ENCODE measurements at places on chromosomes 7 and 10. TPM values are rescaled to one million over a fixed set of nuclear protein-coding genes. Genes with fewer than 3 reads are reported as not detected.

Gene SLC29A4
- total RNA-seq, result 2.7 TPM

Gene TRRAP
- 38.5 TPM for total RNA-seq

Gene SFMBT2
- 22.3 TPM for total RNA-seq

Gene ACSM6
- total RNA-seq, result not detected

Gene CPN1
- total RNA-seq, result not detected

Gene FRMD4A
- 64.8 TPM for total RNA-seq

Gene SHH
- 7.3 TPM for total RNA-seq

Gene FXYD4
- not detected for total RNA-seq

Gene ANAPC16
- total RNA-seq, result 113 TPM

- H3K27ac ChIP-seq, result no peak overlapping the region
- no peak for DNase-seq
- H3K4me3 ChIP-seq, result no peak overlapping the region
- H3K27me3 ChIP-seq, result no peaks in the 10 kb centered on the region
Measured at GRCh38 chr7:148754912-148755311, 56.2 kb downstream of the CUL1 start.

GRCh38 chr10:132726951-132727350 lies 59.0 kb downstream of the NKX6-2 start:
- H3K36me3 ChIP-seq, result peaks cover 31% of the 10 kb centered on the region
- no peaks in the 10 kb centered on the region for H3K27me3 ChIP-seq
- H3K4me3 ChIP-seq, result no peak overlapping the region

DNA sequence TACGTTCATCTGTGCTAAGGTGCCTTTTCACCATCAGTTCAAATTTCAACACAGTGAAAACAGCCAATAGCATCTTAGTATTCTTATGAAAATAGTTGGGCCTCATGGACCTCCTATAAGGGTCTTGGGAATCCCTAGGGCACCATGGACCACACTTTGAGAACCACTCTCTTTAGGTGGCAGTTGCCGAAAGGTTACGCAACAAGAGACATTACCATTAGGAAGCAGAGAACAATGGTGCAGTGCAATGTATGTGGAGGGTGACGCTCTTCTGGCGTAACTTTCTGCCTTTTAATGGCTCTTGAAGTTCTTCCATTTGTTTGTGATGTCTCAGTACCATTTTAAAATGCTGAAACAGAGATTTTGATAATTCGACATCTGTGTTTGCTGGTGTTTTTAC lies 131.1 kb downstream of the CNNM2 start:
- no peak overlapping the region for H3K27ac ChIP-seq
- no peak for DNase-seq
- peaks cover 3% of the 10 kb centered on the region for H3K36me3 ChIP-seq
- H3K27me3 ChIP-seq, result no peaks in the 10 kb centered on the region

- H3K36me3 ChIP-seq, result no peaks in the 10 kb centered on the region
- no peak for DNase-seq
- H3K27me3 ChIP-seq, result no peaks in the 10 kb centered on the region
- no peak overlapping the region for H3K4me3 ChIP-seq
- no peak overlapping the region for H3K27ac ChIP-seq
- no peaks in the 10 kb centered on the region for H3K4me1 ChIP-seq
Measured at GRCh38 chr7:79789584-79790345, 336.3 kb upstream of the MAGI2 start.

GRCh38 chr10:5404208-5405041 lies at the start of gene TUBAL3:
Gene TUBAL3, minus strand, starts transcription at chr10:5404828. Its CDS starts 36 bp downstream, at chr10:5404792.
- H3K4me3 ChIP-seq, result no peak within 1 kb of the TSS
- no peaks in the 10 kb centered on the region for H3K27me3 ChIP-seq
- no peaks in the 10 kb centered on the region for H3K36me3 ChIP-seq
- no peak within 1 kb of the TSS for H3K27ac ChIP-seq

- peak; percentile 83 for DNase-seq
- peaks cover 7% of the 10 kb centered on the region for H3K4me1 ChIP-seq
- H3K27ac ChIP-seq, result no peak overlapping the region
- H3K36me3 ChIP-seq, result no peaks in the 10 kb centered on the region
Measured at GRCh38 chr10:132223156-132223590, 36.4 kb downstream of the DPYSL4 start.

- peaks cover 7% of the 10 kb centered on the region for H3K27me3 ChIP-seq
- peaks cover 61% of the 10 kb centered on the region for H3K4me1 ChIP-seq
- peak overlapping the region; percentile 76 for H3K27ac ChIP-seq
- H3K36me3 ChIP-seq, result no peaks in the 10 kb centered on the region
- H3K4me3 ChIP-seq, result peak overlapping the region; percentile 69
Measured at GRCh38 chr10:101065481-101066145, 3.8 kb downstream of the KAZALD1 start.

DNA sequence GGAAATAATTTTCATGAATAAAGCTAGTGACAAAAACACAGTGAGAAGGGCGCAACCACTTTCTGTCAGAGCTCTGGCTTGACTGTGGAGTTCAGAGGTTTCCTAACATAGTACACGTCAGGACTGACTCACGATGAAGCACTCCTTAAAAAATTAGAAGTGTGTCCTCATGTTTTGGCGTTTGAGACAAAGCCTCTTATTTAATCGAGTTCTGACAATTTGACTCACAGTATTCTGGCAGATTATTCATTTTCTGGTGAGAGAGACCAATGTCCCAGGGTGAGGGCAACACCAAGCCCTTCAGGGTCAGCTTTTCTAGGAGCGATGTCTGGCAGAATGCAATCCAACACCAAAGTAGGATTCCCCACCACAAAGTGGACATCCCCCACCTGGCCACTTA lies 108.7 kb downstream of the DIP2C start:
- peaks cover 13% of the 10 kb centered on the region for H3K4me1 ChIP-seq
- no peak for DNase-seq
- no peaks in the 10 kb centered on the region for H3K27me3 ChIP-seq
- peak overlapping the region; percentile 19 for H3K27ac ChIP-seq

DNA sequence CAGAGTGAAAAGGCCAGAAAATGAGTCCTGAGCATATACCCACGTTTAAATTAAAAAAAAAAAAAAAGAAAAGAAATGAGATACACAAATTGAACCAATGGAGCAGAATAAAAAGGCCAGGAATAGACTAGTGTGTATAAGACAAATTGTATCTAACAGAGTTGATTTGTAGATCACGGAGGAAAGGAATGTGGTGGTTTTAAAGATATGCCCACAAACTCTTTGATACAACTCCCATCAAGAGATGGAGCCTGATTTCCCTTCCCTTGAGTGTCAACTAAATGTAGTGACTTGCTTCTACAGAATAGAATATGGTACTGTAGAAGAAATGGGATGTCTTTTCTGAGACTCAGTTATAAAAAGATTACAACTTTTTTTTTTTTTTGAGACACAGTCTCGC lies 10.4 kb downstream of the SYPL1 start:
- no peak overlapping the region for H3K4me3 ChIP-seq
- peaks cover 18% of the 10 kb centered on the region for H3K4me1 ChIP-seq
- H3K27ac ChIP-seq, result no peak overlapping the region
- peaks cover 16% of the 10 kb centered on the region for H3K36me3 ChIP-seq

- no peak for DNase-seq
- no peaks in the 10 kb centered on the region for H3K36me3 ChIP-seq
- H3K4me3 ChIP-seq, result peak overlapping the region; percentile 49
- peaks cover 11% of the 10 kb centered on the region for H3K4me1 ChIP-seq
Measured at GRCh38 chr7:25893436-25893835, 258.6 kb upstream of the NFE2L3 start.

- no peaks in the 10 kb centered on the region for H3K27me3 ChIP-seq
- no peak overlapping the region for H3K27ac ChIP-seq
- no peaks in the 10 kb centered on the region for H3K36me3 ChIP-seq
- H3K4me3 ChIP-seq, result no peak overlapping the region
- peaks cover 19% of the 10 kb centered on the region for H3K4me1 ChIP-seq
Measured at GRCh38 chr10:44723619-44724325, 187.4 kb upstream of the TMEM72 start.

GRCh38 chr10:123948030-123948823 lies 56.6 kb upstream of the CPXM2 start:
- H3K4me3 ChIP-seq, result no peak overlapping the region
- no peak overlapping the region for H3K27ac ChIP-seq
- H3K4me1 ChIP-seq, result no peaks in the 10 kb centered on the region
- no peak for DNase-seq
- H3K36me3 ChIP-seq, result no peaks in the 10 kb centered on the region

GRCh38 chr10:110352930-110353243 lies 48.2 kb upstream of the SMNDC1 start:
- no peak overlapping the region for H3K27ac ChIP-seq
- H3K27me3 ChIP-seq, result no peaks in the 10 kb centered on the region
- DNase-seq, result no peak
- H3K36me3 ChIP-seq, result no peaks in the 10 kb centered on the region
- H3K4me1 ChIP-seq, result peaks cover 27% of the 10 kb centered on the region

Measured in lower lobe of right lung (tissue), 2 donors.